ENCODE measurements at places on chromosomes 1 and 21. TPM values are rescaled to one million over a fixed set of nuclear protein-coding genes. Genes with fewer than 3 reads are reported as not detected.

Gene MATN1
- total RNA-seq: 0.54 TPM

Gene PADI3
- total RNA-seq: not detected

Gene CCDC181
- total RNA-seq: 7.5 TPM

Gene LYST
- total RNA-seq: 5.3 TPM

Gene CFAP74
- total RNA-seq: 0.12 TPM

Gene OLFML3
- 4.3 TPM for total RNA-seq

Gene TGFB2
- 11.4 TPM for total RNA-seq

Gene AMY1A
- not detected for total RNA-seq

Gene TMEM39B
- total RNA-seq: 34.8 TPM

Gene GPR161
- 48.7 TPM for total RNA-seq

Gene HSD3B2
- total RNA-seq: not detected

Gene IL20
- not detected for total RNA-seq

- no peak for DNase-seq
Measured at GRCh38 chr1:18542351-18542750, 61.6 kb downstream of the KLHDC7A start.

DNA sequence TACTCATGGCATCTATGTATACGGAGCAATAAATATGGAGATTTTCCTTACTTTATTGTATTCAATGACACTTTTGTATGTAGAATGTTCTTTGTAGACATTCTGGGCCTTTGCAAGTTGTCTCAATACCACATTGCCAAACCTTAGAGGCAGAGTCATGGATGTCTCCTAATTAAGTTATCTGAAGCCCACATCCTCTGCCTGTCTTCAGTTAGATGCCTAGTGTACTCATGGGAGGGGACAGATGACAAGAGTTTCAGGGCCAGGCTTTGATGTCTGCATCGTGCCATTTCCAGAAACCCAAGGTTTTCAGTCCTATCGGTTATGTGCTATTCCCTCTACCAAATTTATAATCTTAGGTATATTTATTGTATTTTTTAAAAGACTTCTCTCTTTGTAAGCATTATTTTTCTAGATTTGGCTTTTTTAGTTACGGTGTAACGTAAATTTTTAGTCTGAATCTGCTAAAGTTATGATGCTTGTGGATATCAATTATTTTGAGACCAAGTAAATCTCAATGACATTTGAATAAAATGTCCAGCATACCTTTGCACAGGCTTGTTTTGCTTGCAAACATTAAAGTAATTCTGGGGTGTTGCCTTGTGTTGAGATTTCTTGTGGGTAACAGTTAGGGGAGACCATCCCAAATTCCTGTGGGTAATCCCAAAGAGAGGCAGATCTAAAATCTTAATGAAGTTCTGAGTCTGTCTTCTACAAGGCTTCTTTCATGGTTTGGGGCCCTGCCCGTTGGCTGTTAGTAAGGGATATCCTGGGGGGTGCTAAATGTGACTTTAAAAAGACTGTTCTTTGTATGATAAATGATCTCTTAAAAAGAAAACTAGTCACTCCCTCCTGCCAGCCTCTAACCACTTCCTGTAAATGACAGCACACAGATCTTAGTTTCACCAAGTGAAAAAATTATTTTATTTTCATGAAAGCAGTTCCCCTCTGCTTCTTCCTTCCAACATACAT, 8.0 kb upstream of the MACF1 start:
- DNase-seq: no peak

DNA sequence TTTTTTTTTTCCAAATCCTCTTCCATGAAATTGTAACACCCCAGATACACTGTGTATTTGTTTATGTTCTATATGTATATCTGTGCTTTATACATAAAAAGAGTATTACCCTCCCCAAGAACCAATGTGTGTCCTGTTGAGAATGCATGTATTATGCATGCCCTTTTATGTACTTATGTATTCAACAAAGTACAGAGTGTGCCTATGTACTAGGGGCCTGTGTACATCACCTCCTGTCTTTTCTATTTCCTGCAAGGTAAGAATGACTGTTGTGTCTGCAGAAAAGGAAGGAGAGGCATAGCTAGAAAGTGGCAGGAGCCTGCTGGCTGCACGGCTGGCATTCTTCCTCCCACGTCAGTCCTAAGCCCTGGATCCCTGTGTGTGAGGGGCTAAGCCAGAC, 7.0 kb downstream of the TMEM61 start:
- DNase-seq: no peak

- DNase-seq: no peak
Measured at GRCh38 chr1:243559575-243560162, 290.4 kb downstream of the AKT3 start.

DNA sequence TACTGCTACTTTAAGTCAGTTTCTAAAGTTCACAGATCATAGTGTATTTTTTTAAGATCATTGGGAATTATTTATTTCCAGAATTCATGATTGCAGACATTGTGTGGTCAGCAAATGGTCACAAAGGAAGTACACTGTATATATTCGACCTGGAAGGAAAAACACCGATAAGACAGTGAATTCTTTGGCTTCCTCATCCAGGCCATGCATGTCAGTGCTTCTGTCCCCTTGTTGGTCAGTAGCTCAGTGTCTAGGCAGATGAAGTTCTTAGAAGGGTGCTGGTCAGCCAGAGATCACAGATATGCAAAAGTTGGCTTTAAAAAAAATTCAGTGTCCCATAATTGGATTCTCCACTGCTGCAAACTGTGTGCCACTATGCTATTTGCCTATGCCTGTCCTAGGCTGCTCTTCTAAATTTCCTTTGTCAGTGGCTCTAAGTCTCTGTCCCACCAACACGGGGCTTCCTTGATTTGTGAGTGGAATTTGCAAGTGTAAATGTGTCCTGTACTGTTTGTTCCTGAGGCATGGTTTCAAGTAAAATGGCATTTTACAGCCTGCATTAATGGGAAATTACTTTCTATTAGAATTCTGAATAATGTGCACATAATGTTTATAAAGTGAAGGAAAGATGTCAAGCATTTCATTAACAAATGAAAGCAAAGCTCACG, 12.0 kb upstream of the VAMP4 start:
- DNase-seq: no peak

DNA sequence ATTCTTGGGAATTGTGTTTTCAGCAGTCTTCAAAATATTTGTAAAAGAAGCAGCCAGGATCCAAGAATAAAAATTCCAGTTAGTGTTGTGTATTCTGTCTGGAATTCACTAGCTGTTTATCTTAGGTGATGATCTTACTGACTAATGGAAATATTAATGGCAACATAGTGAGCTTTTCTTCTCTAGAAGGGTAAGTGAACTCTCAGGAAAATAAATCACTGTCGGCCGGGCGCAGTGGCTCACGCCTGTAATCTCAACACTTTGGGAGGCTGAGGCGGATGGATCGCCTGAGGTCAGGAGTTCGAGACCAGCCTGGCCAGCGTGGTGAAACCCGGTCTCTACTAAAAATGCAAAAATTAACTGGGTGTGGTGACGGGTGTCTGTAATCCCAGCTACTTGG, 87.4 kb upstream of the KIF1B start:
- no peak for DNase-seq

DNA sequence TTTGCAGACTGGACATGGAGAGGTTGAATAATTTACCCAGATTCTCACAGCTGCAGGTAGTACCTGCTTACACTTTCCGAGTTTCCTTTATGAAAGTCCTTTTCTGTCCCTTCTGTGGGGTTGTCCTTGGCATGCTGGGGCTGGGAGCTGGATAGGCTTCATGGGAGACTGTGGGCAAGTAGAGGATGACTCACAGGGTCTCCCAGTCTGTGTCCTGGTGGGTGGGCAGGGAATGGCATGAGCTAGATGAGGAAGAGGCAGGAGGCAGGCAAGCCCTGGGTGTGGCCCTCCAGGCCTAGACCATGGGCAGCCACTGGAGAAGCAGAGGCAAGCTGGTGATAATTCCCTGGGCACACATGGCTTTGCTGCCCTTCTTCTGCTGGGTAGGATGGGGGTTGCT, 80.6 kb downstream of the NAV1 start:
- DNase-seq: no peak

- DNase-seq: no peak
Measured at GRCh38 chr1:28056129-28056925, 32.1 kb downstream of the EYA3 start.

- no peak for DNase-seq
Measured at GRCh38 chr1:197683895-197684553, 91.3 kb downstream of the DENND1B start.

GRCh38 chr1:163174524-163175437, 27.9 kb downstream of the RGS5 start:
- DNase-seq: peak; percentile 63

DNA sequence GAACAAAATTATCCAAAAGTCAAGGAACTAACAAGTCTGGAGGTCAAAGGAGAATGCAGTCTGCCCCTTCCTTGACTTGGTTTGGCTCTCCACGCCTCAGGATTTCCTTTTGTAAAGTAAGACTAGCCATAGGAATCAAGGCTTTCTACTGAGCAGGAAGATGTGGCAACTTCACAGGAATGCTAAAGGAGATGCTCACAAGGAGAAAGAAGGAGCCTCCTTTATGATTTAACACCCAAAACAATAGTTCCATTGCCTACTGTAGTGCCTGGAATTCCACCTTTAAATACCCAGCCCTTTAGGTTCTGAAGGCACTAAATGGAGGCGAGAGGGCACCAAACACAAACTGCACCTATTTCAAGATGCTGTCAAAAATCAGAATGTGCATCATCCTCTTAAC, 176.3 kb upstream of the NFIA start:
- DNase-seq: no peak

DNA sequence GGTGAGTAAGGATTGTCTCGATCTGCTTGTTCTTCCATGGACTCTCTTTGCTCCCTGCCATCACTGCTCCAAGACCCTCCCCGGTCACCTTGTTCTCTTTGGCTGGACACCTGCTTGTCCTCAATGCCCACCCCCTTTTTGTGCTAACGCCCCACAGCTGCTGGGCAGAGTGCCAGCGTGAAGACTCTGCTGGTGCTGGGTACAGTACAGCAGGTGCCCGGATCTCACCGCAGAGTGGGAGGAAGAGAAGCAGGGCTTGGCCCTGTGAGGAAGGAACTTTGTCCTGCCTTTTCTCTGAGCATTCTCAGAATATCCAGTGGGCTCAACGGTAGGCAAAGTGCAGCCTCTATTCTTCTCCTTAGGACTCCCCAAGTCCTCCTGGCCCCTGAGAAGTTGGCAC, 90.1 kb downstream of the PLXNA2 start:
- no peak for DNase-seq

GRCh38 chr1:221715321-221716169, 26.3 kb downstream of the DUSP10 start:
- DNase-seq: peak; percentile 4

- DNase-seq: no peak
Measured at GRCh38 chr1:180923021-180923841, 10.5 kb downstream of the KIAA1614 start.

DNA sequence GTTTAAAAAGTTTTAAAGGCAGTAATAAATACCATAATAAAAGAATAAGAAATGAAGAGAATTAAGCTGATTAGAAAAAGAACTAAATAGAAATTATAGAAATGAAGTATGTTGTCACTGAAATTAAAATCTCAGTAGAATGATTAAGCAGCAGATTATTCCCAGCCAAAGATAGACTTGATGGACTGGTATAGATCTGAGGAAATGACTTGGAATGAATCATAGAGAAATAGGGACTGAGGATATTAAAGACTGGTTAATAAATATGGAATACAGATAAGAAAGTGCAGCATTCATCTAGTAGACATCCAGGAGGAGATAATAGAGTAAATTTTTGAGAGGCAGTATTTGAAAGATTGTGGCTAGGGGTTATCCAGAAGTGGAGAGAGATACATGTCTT, 28.7 kb downstream of the MARK1 start:
- no peak for DNase-seq

- DNase-seq: no peak
Measured at GRCh38 chr1:8845104-8846097, 28.0 kb upstream of the RERE start.

DNA sequence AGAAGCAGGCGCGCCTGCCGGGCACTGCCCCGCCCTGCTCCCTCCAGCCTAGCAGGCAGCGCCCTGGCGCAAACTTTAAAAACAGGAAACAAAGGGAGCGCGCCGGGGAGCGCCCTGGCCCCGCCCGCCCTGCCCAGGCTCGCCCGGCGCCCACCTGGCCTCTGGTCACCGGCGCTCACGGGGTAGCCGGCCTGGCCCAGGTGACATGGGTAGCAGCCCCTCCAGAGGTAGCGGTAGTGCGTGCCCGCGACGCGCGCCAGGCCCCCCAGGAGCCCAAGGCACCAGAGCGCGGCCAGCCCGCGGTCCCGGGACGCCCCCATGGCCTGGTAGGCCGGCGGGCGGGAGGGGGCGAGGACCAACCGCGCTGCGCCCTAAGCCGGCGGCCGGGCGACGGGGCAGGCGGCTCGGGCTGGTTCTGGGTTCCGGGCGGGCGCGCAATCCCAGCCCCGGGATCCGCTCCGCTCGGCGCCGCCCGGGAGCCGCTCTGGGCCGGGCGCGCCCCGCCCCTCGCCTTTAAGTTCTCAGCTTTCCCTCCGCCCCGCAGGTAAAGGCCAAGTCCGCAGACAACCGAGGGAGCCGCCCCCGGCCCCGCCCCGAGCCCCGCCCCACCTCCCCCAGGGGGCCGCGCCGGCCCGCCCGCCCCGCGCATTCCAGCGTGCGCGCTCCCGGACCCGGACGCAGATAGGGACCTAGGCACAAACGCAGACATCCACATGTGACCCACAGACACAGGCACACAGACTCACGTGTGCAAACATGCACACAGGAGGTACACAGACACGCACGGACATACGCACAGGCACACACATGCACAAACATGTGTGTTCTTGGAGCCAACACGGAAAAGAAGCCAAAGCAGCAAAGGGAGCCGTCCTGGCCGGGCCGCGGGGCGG, 76.7 kb downstream of the ARHGEF16 start:
- DNase-seq: peak; percentile 47

GRCh38 chr1:206796981-206797402, 24.7 kb upstream of the IL10 start:
- DNase-seq: no peak

- no peak for DNase-seq
Measured at GRCh38 chr1:30242722-30243457, 480.5 kb downstream of the MATN1 start.

GRCh38 chr1:185803241-185803640, 69.0 kb downstream of the HMCN1 start:
- no peak for DNase-seq

GRCh38 chr1:62687421-62687902, 724 bp downstream of the DOCK7 start:
- DNase-seq: peak; percentile 36

- no peak for DNase-seq
Measured at GRCh38 chr1:198019126-198019525, 102.0 kb downstream of the LHX9 start.

GRCh38 chr1:70277875-70278274, 56.7 kb downstream of the SRSF11 start:
- no peak for DNase-seq

DNA sequence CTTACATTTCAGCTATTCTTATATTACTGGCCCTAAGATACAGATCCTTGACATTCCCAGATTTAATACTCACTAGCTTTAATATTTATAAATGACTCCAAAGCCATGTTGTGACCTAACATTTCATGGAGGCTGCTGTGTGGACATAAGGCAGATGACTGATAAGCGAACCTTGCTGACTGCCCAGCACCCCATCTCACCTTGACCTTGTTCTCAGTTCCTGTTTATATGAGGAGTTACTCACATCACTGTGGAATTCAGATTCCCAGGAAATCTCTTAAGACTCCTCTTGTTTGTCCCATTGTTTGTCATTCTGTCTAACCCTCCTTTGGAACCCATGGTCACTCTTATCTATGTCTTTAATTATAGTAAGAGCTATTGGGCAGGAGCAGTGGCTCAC, 21.9 kb downstream of the RAB3B start:
- DNase-seq: no peak
